Occipital lobe (tissue), 3 donors: ENCODE measurements at places on chromosomes 11 and 22.
A peak's percentile ranks its signal among the peaks of the same experiment; 100 is the strongest.

DNA sequence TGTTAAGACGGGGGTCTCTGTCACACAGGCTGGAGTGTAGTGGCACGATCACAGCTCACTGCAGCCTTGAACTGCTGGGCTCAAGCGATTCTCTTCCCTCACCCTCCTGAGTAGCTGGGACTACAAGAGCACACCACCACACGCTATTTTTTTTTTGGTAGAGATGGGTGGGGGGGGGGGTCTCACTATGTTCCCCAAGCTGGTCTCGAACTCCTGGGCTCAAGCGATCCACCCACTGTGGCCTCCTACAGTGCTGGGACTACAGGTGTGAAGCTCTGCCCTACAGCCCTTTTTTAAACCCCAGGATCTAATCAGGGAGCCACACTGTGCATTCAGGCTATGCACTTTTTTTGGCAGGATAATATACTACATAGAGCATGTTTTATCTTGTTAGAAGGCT, 1.4 kb upstream of the DHCR7 start:
- no peak for DNase-seq

DNA sequence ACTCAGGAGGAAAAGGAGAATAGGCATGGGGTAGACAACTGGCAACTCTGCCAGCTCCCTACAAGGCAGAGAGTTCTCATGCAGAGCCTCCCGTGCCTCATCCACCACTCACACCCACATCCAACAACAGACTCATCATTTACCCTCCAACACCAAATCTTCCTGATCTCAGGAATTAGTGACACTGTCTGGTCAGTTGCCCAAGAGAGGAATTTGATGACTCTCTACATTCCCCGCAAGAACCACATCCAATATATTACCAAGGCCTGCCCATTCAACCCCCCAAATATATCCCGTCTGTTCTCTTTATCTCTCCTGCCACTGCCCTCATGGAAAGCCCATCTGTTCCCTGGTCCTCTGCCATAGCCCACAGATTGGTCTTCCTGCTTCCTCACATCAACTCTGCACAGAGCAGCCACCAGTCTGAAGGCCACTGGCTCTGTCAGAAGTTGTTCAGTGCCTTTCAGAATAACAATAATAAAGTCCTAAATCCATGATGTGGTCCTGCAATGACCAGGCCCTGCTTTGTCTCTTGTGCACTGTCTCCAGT, 57.5 kb upstream of the CD82 start:
- no peak for DNase-seq

GRCh38 chr11:134558916-134559601, 147.0 kb upstream of the B3GAT1 start:
- DNase-seq, result no peak

GRCh38 chr22:26756675-26757293, 99.4 kb downstream of the MIAT start:
- DNase-seq, result peak; percentile 25

DNA sequence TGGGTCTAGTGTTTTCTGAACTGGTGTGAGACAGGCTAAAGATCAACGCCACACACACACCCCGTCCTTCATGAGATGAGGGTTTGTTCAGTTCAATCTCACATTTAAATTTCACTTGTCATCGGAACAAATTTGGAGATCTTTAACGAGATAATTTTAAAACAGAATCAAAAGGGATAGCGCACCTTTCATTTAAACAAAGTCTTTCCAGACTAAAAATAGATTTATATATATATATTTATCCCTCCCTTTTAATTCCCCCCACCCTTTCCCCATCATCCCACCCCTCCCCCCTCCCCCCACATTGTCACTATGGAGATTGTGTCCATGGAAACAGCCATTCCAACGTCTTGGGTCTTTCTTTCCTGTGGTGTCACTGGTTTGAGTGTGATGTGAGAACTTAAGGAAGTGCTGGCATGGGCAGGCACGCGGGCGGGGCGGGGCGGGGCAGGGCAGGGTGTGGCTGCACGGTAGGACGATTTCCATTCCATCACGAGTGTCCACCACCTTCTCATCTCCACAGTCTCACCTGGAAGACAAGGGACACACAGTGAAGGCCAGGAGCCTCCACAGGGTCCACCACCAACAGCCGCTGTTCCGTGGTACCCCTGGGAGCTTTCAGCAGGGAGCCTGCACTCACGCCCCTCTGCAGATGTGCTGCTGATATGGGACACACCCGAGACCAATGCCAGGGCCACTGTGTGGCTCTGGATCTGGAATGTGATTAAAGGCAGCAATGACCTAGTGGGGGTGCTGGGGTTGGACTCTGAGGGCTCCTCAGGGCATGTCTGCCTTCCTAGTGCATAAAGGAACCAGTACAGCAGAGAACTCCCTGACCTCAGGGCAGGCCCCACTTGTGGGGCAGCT, 30.5 kb upstream of the CYP2D6 start:
- DNase-seq, result no peak

DNA sequence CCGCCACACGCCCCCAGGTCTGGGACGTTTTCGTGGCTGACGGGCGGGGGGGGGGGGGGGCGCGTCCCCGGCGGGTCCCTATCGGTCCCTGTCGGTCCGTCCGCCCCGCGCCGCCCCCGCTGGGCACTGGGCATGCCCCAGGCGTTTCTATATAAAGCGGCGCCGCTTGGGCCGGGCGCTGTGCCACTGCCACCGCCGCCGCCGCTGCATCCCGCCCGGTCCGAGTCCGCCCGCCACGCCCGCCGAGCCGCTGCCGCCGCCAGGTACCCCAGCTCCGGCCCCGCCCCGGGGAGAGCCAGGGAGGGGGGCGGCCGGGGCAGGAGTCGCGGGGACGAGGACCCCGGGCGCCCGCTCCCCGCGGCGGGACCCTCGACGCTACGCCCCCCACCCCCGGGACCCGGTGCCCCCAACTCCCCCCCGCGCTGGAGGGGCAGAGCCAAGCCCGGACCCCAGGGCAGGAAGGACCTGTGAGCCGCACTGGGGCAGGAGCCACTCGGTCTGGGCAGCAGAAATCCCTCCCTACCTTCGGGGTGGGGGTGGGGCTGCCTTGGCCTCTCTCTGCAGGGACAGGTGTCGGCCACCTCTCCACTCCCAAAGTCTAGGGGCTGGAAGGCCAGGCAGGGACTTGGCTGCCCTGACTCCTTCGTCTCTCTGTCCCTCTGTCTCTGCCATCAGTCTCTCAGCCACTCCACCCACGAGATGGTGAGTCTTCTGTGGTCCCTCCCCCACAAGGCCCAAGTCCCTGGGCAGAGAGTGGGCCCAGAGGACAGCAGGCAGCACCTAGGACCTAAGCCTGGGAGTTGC, at the start of gene CARNS1:
TSS of gene CARNS1 (plus strand) at position 178 of the 804 bp plus-strand sequence. CDS start at position 700, 522 bp downstream.
- DNase-seq, result no peak

- no peak for DNase-seq
Observed at GRCh38 chr22:29078869-29079207, 6.0 kb downstream of the KREMEN1 start.

DNA sequence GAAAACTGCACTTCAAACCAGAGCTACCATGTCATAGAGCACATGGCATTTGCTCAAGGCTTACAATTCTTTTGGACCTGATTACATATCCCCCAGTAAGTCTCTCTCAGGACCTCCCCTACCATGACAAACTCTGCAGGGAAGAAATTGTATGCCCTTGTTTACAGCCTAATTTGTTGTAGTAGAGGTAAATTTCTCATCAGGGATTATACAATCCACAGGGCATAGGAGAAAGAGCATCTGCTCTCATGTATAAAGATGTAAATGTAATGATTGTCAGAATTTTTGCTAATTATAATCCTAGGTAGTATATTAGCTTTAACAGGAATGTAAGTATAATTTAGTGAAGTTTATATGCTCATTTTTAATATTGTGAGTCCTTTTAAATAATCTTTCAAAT, at the start of gene OR8B3:
TSS of gene OR8B3 (minus strand) at position 101 of the 400 bp plus-strand sequence. CDS start 1,673 bp downstream, outside the sequence.
- no peak for DNase-seq

GRCh38 chr22:23773483-23774113, 949 bp downstream of the MMP11 start:
- no peak for DNase-seq

DNA sequence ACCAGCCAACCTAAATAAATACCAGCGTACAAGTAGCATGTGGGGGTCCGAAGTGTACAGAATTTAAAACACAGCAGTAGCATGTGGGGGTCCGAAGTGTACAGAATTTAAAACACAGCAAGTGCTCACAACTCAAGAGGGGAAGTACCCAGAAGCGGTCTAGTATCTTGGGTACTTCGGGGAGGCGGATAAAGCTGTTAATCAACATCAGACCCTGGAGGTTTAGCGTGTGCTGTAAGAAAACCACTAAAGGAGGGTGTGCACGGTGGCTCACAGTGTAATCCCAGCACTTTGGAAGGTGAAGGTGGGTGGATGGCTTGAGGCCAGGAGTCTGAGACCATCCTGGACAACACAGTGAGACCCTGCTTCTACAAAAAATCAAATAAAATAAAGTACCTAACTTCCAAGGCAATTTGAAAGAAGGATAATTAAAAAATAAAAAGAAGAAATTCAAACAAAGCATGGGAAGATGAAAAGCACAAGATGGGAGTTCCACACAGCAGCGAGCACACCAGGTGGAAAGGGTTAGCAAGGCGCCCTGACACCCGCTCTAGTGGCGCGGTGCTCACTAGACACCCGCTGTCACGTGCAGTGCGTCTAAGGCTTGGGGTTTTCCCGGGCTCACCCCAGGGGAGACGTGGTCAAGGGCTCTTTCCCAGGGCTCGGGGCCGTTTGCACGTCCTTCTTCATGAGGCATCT, 35.0 kb upstream of the MOB2 start:
- DNase-seq, result no peak

DNA sequence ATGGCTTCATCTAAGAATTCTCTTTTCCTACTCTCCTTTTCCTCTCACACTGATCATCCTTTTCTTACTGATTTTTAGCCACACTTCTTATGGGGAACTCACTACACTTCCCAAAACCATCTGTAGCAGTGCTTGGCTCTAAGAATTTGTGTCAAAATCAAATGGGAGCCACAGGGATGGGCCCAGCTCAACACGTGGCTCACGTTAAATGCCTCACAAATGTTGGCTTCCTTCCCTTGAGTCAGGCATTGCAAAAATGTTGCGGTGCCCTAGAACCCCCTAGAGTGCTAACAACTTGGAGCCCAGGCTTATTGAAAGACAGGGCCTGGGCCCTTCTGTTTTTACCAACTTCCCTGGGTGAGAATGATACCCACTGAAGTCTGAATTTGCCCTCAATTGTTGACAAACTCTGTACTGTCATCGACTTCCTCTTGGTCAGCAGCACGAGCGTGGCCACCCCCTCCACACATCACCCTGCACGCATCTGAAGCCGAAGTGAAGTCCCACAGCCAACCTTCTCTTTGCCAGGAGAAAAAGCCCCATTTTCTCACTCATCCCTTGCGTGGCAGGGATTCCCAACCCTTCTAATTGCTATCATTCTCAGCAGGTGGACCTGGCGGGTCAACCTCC, 69.7 kb downstream of the ELFN2 start:
- DNase-seq, result no peak

- DNase-seq, result no peak
Observed at GRCh38 chr22:20192293-20192971, 41.6 kb upstream of the CCDC188 start.

DNA sequence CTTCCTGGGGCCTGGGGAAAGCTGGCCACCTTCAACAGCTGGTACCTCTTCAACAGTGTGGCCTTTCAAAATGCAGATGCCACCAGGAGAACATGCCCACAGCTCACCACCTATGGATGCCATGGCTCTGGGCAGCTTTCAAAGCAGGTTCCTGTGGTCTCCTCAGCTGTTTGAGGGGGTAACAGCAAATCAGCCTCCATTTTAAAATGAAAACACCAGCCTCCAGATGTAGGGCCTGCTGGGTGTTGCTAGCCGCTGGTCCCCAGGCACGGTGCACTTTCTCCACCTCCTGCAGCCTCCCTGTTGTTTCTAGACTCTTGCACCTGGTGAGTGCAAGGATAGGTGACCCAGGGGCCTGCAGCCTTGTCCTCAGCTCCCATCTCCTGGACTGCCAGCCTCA, 10.0 kb downstream of the CDPF1 start:
- no peak for DNase-seq

DNA sequence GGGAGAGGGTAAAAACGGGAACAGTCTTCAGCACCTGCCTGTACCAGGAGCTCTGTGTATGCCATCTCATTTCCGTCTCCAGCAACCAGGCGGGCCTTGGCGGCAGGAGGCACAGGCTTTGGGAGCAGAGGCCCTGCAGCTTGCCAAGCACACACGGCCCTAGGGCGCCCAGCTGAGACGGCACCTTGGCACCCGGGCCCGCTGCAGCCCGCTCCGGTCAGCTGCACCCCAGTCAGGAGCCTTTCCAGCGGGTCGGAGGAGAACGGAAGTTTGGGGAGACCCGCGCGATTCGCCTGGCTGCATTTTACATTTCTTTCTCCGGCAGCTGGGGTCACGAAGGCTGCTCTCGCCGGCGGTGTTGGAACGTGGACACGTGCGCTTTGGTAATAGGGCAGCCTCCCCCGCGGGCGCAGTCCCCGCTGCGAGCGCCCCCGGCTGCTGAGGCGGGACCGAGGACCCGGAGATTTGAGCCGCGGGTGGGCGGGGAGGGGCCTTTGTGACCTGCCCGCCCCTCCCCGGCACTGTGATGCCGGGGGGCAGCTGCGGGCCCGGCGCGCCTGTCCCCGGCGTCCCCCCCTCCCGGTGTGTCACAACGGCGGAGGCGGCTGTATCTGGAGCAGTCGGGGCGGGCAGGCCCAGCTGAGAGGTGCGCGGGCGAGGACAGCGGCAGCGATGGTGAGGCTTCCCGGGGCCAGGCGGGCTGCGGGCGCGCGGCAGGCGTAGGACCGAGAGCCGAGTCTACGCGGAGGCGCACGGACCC, at the start of gene TUBA8:
TSS of gene TUBA8 (plus strand) at position 616 of the 760 bp plus-strand sequence. CDS start at position 673, 57 bp downstream.
- peak; percentile 54 for DNase-seq

GRCh38 chr11:84720706-84721402, 906.3 kb downstream of the DLG2 start:
- DNase-seq, result peak; percentile 39
